ENCODE measurements at places on chromosomes 5 and 9.

DNA sequence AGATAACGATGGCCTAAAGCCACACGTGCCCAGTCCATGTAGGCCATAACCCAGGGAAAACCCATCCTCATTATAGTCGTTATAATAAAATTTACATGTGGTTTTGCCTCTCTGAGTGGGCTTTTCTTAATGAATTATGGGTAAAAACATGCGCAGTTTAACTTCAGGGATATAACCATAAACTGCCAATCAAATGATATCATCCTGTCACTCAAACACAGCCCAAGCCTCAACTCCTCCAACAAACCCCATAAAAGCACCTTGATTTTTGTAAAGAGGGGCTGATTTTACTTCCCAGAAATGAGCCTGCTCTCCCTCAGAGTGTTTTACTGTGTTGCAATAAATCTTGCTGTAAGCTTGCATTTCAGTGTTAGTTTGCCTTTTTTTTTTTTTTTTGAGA is 15.8 kb upstream of the SETX start:
- DNase-seq: no peak

- no peak for DNase-seq
Observed at GRCh38 chr5:142316051-142316450, 8.8 kb downstream of the SPRY4 start.

DNA sequence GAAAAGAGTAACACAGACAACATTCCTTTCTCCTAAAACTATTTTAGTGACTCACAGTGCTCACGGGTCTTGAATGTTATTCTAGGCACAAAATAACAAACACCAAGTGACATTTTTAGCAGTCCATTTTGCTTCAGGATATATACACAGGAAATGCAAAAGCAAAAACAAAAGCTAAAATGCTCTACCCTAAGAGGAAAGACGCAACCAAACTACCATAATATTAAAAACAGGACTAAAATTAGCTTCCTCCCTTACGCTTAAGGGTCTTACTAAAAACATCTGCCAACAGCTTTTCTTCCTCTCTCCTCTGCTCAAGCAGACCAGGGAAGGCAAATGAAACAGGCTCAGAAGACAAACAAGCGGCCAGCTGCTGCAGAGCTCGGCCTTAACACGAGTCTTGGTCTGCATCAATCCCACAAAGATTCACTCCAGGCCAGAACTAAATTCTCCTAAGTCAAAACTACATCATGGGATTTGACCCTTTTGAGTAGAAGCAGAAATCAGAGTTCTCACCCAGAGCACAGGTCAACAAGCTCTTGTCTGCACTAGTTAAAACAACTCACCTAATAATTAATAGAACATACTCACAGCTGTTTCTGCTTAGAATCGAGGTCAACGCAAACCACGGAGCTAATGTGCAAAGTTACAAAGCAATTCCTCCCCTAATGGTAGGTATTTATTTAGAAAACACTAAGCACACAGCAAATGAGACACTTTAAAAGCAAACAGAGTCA is 62.3 kb downstream of the RAPGEF1 start:
- DNase-seq: no peak

GRCh38 chr9:106862821-106863720 is at the start of gene ZNF462:
Gene ZNF462 (plus strand): TSS chr9:106863166. CDS start chr9:106923384, 60,218 bp downstream.
- DNase-seq: no peak

DNA sequence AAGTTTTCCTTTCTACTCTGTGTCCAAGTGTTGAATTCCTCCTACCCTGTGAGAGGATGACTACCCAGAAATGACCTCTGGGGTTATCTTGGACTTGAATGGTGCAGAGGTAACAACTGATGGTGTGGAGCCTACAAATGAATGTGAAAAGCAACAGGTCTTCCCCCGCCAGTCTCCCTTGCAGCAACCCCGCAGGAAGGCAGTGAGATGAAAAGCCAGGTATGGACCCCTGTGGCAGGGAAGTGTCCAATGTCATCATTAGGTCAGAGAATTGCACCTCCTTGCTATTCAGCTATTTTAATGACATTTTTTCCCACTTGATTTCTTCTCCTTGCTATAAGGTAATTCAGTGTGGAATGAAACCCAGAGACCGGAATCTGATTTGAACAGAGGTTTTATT is 58.5 kb downstream of the MAT2B start:
- no peak for DNase-seq

All from stimulated activated CD4-positive, alpha-beta T cell treated with anti-CD3 and anti-CD28 coated beads, TNF-alpha, amount 100 ng/mL, for 48 hours (primary cell).